ENCODE measurements at places on chromosomes 12 and 14.
A peak's percentile ranks its signal among the peaks of the same experiment; 100 is the strongest.

DNA sequence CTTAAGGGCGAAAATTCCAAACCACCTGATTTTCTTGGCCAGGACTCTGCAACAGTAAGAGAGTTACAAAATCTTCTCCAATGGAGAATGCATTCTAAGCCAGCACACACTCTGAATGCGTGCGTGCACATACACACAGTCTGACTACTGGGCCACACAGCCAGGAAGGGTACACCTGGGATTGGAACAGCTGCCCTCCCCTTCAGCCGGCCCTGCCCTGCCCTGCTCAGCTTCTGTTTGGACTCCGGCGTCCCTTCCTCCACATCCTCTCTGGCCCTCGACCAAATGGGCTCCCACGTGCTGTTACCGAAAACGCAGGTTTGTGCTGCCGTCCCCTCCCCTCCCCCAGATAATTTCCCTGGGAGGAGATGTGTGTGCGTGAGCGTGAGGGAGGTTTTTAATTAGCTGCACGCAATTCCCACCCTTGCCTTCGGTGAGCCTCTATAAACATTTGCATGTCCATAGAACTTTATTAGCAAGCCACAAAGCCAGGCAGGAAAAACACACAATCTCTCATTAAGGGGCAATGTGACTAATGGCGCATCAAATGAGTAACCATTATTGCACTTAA, 43.0 kb downstream of the CCNK start:
- H3K27ac ChIP-seq = no peak overlapping the region
- no peaks in the 10 kb centered on the region for H3K36me3 ChIP-seq

GRCh38 chr12:6768990-6769389, 2.8 kb downstream of the PTMS start:
- H3K27ac ChIP-seq = no peak overlapping the region
- H3K4me1 ChIP-seq = peaks cover 40% of the 10 kb centered on the region
- H3K36me3 ChIP-seq = peaks cover 36% of the 10 kb centered on the region
- H3K4me3 ChIP-seq = peak overlapping the region; percentile 82
- DNase-seq = peak; percentile 41

- no peak overlapping the region for H3K4me3 ChIP-seq
- peak overlapping the region; percentile 13 for H3K27ac ChIP-seq
- peak; percentile 28 for DNase-seq
Observed at GRCh38 chr12:26830783-26831551, 2.0 kb downstream of the ITPR2 start.

DNA sequence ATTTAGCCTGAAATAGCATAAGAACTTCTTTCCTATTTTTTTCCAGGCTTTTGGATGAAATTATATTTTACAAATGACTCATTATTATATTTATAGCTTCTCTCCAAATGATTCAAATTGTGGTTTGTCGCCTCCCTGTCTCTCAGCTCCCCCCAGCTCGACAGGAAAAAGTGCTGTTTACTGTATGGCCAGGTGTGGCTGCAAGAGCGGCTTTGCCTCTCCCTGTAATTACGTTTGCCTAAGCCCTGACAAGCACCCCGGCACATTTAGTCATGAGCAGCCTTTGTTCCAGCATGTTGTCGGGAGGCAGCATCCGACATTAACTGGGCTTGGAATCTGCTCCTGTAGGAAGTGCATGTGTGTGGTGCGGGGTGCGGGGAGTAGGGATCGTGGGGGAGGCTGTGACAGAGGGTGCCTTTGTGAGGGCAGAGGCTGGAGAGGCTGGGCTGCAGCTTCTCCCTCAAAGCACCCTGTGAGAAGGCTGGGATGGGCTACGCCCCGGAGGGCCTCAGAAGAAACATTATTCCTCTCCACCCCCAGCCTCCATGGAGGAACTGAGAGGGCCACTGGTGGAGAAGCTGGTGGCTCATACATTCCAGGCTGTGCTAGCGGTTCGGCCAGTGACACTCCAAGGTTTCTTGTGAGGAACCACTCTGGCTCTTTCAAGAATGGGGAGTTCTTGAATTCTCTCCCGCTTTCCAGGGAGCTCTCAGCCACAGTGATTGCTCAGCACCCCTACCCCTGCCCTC, 42.1 kb upstream of the CTDSP2 start:
- H3K36me3 ChIP-seq = no peaks in the 10 kb centered on the region
- no peak overlapping the region for H3K27ac ChIP-seq
- peak; percentile 53 for DNase-seq
- H3K4me1 ChIP-seq = peaks cover 16% of the 10 kb centered on the region

- H3K4me1 ChIP-seq = no peaks in the 10 kb centered on the region
- no peak for DNase-seq
- no peaks in the 10 kb centered on the region for H3K36me3 ChIP-seq
- H3K27me3 ChIP-seq = no peaks in the 10 kb centered on the region
Observed at GRCh38 chr12:81991868-81992267, 232.7 kb upstream of the PPFIA2 start.

DNA sequence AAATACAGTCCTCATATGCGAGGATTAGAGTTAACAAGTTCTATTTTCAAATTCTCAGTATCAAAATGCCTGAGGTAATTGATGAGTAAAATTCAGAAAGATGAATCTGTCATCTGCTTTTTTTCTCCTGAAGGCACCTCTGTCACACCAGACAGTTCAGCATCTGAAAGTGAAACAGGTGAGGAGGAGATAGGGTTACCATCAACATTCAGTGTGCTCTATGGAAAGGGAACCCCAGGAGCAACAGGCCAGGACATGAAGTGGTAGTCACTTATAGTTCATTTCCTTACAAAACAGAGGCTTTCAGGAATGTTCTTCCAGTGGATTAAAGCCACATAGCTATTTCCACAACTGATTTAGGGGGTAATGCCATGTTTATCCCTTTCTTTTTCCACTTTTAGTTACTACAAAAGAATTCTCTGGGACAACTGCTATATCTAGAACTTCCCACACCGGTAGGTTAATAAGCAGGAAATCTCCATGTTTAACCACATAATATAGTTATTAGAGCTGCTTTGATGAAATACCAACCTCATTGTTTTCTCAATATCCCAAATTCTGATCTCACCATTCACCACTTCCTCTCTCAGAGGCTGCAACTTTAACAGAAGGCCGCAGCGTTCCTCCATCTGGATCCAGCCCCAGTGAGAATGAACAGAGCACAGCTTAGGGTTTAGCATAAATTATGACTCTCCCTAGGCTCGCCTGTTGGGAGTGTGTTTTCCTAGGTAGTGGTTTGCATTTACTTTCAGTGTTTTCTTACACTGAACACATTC, 177.0 kb upstream of the CNTN1 start:
- H3K4me3 ChIP-seq = no peak overlapping the region
- no peaks in the 10 kb centered on the region for H3K4me1 ChIP-seq
- no peak overlapping the region for H3K27ac ChIP-seq
- no peaks in the 10 kb centered on the region for H3K27me3 ChIP-seq
- DNase-seq = no peak

DNA sequence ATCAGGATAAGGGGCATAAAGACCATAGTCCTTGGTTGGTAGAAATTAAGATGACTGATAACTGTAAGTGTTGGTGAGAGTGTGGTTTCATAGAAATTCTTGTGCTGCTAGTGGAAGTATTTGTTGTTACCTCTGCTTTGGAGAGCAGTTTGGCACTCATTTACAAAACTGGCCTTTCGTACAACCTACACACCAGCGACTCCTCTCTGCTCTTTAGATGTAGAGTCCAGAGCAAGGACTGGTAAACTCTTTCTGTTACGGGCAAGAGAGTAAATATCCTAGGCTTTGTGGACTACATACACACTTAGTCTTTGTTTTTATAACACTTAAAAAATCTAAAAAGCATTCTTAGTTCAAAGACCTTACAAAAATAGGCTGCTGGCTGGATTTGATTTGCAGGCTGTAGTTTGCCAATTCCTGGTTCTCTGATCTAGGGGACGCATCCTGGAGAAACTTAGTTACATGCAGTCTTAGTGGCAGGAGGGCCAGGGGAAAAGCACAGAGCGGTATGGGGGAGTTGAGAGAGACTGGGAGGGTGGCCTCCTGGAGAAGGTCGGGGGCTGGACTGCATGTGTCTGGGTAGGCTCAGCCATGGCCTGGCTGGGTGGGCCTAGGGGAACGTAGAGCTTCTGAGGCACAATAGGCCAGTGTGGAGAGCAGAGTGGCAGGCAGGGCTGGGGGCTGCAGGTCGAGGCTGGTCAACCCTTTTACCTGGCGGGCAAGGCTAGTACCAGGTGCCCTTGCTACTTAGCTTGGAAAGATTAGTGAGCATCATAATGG, 55.3 kb upstream of the AMN start:
- no peak overlapping the region for H3K27ac ChIP-seq
- H3K4me1 ChIP-seq = no peaks in the 10 kb centered on the region
- H3K4me3 ChIP-seq = no peak overlapping the region
- H3K36me3 ChIP-seq = peaks cover 21% of the 10 kb centered on the region
- no peaks in the 10 kb centered on the region for H3K27me3 ChIP-seq

GRCh38 chr12:14892726-14893505, 7.3 kb upstream of the MGP start:
- H3K4me3 ChIP-seq = no peak overlapping the region
- H3K4me1 ChIP-seq = no peaks in the 10 kb centered on the region
- H3K36me3 ChIP-seq = no peaks in the 10 kb centered on the region
- no peak overlapping the region for H3K27ac ChIP-seq

DNA sequence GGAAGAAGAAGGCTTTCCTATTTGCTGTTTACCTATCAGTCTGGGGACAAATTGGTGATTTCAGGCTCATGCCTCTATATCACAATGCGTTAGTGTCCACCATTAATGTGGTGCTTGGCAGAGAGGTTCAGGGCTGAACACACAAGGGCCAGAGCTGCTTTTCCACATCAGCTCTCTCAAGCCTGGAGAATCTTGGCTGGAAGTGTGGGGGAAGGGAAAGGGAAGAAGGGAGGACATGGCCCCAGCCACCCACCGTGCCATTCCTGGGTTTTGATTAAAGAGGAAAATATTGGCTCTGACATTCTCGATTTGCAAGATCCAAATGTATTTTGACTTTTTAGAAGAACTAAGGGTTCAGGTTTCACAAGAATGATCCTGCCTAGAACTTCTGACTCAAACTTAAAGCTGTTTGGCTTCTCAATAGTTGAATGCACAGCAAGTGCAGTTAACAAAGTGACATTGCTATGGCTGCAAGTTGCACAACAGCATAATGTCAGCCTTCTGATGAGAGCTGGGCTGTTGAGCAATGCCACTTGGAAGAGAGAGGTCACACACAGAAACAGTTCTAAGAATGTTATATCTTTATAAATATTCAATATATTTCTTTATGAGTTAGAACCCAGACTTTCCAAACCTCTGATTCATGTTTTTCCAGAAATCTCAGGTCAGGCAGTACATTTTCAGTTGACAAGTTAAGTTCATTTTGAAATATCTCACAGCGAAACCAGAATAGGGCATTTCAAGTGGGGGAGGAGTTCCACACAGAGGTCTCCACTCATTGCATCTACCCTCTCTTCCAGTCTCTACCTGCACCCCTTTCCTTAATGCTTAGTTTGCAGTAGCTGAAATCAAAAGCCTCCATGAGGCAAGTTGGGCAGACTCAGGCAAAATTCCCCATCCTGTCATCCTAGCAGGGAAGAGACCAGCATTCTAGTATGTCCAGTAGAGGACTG, 25.3 kb downstream of the IGF1 start:
- H3K27me3 ChIP-seq = no peaks in the 10 kb centered on the region
- no peaks in the 10 kb centered on the region for H3K4me1 ChIP-seq
- DNase-seq = peak; percentile 13
- H3K4me3 ChIP-seq = no peak overlapping the region
- H3K27ac ChIP-seq = no peak overlapping the region
- H3K36me3 ChIP-seq = no peaks in the 10 kb centered on the region

DNA sequence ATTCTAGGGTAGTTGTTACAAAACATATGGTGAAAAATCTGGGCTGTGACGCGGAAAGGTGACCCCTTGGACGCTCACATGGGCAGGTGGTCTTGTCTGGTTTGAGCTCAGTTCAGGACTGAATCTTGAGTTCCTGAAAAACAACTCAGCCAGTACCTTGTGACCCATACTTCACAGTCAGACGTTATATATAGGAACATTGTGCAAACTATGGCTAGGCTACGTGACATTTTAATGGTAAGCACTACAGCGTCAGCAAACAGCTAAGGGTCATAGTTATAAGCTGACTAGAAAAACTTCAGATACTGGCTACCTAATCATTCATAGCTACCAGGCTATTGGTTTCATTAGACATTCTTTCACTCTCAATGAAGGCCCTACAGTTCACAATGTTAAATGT, 14.8 kb upstream of the EDDM3A start:
- no peak overlapping the region for H3K27ac ChIP-seq
- H3K27me3 ChIP-seq = peaks cover 34% of the 10 kb centered on the region
- no peak overlapping the region for H3K4me3 ChIP-seq
- H3K4me1 ChIP-seq = no peaks in the 10 kb centered on the region

DNA sequence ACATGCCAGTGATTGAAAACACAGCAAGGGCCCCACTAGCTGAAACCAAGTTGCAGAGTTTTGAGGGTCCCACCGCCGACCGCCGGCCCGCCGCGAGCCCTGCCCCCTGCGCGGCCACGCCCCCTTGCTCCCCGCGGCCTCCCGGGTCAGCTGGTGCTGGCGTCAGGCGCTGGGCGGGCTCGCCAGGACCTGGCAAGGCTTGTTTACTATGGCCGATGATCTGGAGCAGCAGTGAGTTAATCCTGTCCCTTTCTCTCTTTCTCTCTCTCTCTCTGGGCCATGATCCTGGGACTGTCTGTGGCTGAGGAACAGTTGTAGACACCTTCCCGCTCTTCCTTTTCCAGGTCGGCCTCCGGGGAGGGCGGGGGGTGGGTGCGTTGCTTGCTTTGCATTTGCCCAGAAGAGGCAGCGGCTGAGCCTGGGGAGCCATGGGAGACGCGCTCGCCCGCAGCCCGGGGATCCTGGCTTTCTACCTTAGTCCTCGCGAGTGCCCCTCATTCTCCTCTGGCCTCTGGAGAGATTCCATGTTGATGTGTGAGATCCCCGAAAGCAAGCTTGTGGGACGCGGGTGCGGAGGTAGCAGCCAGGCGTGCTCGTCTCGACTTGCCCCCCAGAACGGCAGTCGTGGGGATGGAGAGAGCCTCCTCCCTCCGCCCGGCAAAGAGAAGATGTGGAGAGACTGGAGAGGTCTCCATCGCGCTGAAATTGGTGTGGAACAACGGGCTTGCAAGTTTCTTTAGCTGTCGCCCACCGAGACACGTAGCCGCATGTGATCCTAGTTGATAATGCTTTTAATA, at the start of gene ABHD4:
ABHD4 (plus strand) TSS at position 202 of the 797 bp plus-strand sequence; CDS start at position 209, 7 bp downstream.
- peaks cover 6% of the 10 kb centered on the region for H3K27me3 ChIP-seq
- peak within 1 kb of the TSS; percentile 52 for H3K27ac ChIP-seq
- H3K4me3 ChIP-seq = peak within 1 kb of the TSS; percentile 100
- DNase-seq = peak; percentile 75
- H3K36me3 ChIP-seq = peaks cover 15% of the 10 kb centered on the region

DNA sequence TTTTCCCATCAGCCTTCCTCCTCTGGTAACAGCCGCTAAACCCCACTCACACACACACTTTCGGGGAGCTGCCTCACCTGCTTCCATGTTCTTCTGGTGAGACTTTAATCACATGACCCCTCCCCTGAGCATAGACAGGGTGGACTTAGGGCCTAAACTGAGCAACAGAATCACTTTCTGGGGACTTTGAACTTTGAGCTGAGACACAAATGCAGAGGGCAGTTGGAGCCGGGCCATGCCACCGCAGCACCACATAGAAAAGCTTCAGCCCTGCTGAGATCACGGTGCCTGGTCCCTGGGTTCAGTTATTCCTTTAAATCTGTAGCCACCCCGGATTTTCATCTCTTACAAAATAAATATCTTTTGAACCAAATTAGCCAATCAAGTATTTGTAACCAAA, 18.4 kb upstream of the MAP3K9 start:
- no peak for DNase-seq
- H3K36me3 ChIP-seq = no peaks in the 10 kb centered on the region
- H3K27me3 ChIP-seq = no peaks in the 10 kb centered on the region

GRCh38 chr14:80536456-80536855, 325.2 kb upstream of the DIO2 start:
- no peak overlapping the region for H3K4me3 ChIP-seq
- no peak for DNase-seq
- no peaks in the 10 kb centered on the region for H3K27me3 ChIP-seq

Measured in mesenchymal stem cell (in vitro differentiated cells and primary cell).